ENCODE measurements at places on chromosomes 7 and 10.
A peak's percentile ranks its signal among the peaks of the same experiment; 100 is the strongest.

DNA sequence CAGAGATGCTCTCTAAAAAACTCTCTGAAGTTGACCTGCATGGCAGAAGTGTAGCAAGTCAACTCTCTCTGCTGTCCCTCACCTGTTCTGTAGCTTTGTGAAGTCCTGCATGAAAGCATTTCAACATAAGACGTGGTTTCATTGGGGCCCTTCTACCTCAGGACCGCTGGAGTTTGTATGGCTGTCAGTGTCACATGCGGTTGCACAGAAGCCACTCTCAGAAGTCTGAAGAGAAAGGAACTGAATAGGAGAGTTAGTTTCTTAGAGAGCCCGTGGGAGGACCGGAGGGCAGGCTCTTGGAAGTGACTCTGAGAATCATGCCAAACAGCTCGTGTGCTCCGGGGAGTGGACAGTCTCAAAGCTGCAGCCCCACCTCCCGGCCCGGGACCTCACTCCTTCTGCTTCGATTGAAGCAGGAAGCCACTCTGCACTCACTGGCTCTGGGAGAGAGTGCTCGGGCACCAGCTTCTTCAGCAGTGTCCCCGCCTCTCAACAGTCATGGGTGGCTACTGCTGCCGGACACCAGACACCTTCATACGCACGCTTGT, 486.7 kb downstream of the SDK1 start:
- H3K36me3 ChIP-seq, result no peaks in the 10 kb centered on the region
- peaks cover 43% of the 10 kb centered on the region for H3K27me3 ChIP-seq

DNA sequence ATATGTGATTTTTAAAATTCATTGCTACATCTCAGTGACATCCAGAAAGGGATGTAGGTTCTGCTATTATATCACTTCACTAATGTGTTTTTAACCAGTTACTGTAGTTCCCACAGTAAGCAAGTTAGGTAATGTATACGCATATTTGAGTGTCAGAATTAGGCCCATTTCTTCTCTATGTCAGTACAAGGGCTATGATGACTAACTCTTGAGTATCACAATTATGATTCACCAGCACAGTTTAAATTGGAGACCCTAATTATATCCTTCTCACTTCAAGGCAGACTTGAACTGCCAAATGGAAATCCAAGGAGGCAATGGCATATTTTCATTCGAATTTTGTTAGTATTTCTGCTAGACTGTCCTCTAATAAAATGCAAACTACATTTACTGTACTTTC, 23.6 kb downstream of the BZW2 start:
- H3K4me1 ChIP-seq, result peaks cover 1% of the 10 kb centered on the region
- no peak for DNase-seq
- no peak overlapping the region for H3K4me3 ChIP-seq
- no peak overlapping the region for H3K27ac ChIP-seq

DNA sequence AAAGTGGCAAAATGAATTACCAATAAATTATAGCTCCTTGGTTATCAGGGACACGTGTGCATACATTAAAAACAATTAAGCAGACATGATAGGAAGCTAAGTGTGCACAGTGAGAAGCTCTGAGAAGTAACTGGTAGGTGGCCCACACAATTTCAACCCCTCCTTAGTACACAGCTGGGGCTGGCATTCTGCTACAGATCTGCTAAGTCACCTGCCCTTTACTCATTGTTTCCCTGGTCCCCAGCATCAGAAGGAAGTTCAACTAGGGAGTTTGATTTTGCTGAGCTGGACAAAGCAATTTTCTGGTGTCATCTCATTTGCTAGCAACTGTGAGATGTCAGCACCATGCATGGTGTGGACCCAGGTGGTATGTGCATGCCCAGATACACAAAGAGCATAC, 424.1 kb upstream of the NPVF start:
- H3K27ac ChIP-seq, result no peak overlapping the region
- peaks cover 6% of the 10 kb centered on the region for H3K27me3 ChIP-seq

- no peaks in the 10 kb centered on the region for H3K36me3 ChIP-seq
- no peak overlapping the region for H3K27ac ChIP-seq
Observed at GRCh38 chr7:81280531-81280930, 361.7 kb upstream of the SEMA3C start.

- no peaks in the 10 kb centered on the region for H3K4me1 ChIP-seq
- no peak overlapping the region for H3K27ac ChIP-seq
- no peak for DNase-seq
- H3K36me3 ChIP-seq, result no peaks in the 10 kb centered on the region
Observed at GRCh38 chr7:81590131-81590530, 179.7 kb downstream of the HGF start.

DNA sequence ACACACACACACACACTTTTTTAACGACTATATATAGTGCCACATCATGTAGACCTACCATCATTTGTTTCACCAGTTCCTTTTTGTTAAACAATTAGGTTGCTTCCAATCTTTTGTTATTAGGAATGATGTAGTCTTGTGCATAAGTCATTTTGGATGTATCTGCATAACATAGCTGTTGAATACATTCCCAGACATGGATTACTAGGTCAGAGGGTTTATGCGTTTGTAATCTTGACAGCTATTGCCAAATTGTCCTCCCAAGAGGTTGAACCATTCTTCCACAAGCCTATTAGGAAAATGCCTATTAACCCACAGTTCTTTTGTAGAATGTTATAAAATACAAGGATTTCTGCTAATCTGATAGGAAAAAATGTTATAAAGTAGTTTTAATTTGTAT, 87.3 kb downstream of the PALS2 start:
- no peak overlapping the region for H3K4me3 ChIP-seq
- H3K4me1 ChIP-seq, result peaks cover 16% of the 10 kb centered on the region
- DNase-seq, result no peak
- H3K27ac ChIP-seq, result no peak overlapping the region

DNA sequence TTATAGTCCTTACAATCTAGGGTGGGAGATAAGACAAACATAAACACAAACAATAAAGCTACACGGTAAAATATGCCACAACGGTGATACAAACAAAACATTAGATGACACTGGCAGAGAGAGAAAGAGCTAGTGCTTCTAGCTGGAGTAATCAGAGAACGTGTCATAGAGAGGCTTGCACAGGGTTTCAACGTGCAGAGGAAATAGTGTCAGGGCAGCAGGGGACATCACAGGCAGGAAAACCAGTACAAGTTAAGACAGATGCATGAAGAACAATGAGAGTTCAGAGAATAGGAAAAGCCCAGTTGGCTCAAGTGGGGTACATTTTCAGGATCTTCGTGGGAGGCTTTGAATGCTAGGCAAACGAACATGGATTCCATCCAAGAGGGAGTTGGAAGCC, 91.4 kb downstream of the ZNF438 start:
- DNase-seq, result no peak
- no peaks in the 10 kb centered on the region for H3K27me3 ChIP-seq
- peaks cover 26% of the 10 kb centered on the region for H3K36me3 ChIP-seq
- H3K4me1 ChIP-seq, result peaks cover 11% of the 10 kb centered on the region
- no peak overlapping the region for H3K4me3 ChIP-seq

- H3K36me3 ChIP-seq, result peaks cover 26% of the 10 kb centered on the region
- no peak overlapping the region for H3K27ac ChIP-seq
- H3K27me3 ChIP-seq, result no peaks in the 10 kb centered on the region
- no peak for DNase-seq
- H3K4me1 ChIP-seq, result peaks cover 18% of the 10 kb centered on the region
Observed at GRCh38 chr10:84348447-84348846, 20.1 kb downstream of the CCSER2 start.

- no peaks in the 10 kb centered on the region for H3K4me1 ChIP-seq
- no peaks in the 10 kb centered on the region for H3K27me3 ChIP-seq
- no peak for DNase-seq
- no peak overlapping the region for H3K4me3 ChIP-seq
- H3K36me3 ChIP-seq, result peaks cover 4% of the 10 kb centered on the region
Observed at GRCh38 chr7:68456469-68456868, 1141.8 kb upstream of the AUTS2 start.

DNA sequence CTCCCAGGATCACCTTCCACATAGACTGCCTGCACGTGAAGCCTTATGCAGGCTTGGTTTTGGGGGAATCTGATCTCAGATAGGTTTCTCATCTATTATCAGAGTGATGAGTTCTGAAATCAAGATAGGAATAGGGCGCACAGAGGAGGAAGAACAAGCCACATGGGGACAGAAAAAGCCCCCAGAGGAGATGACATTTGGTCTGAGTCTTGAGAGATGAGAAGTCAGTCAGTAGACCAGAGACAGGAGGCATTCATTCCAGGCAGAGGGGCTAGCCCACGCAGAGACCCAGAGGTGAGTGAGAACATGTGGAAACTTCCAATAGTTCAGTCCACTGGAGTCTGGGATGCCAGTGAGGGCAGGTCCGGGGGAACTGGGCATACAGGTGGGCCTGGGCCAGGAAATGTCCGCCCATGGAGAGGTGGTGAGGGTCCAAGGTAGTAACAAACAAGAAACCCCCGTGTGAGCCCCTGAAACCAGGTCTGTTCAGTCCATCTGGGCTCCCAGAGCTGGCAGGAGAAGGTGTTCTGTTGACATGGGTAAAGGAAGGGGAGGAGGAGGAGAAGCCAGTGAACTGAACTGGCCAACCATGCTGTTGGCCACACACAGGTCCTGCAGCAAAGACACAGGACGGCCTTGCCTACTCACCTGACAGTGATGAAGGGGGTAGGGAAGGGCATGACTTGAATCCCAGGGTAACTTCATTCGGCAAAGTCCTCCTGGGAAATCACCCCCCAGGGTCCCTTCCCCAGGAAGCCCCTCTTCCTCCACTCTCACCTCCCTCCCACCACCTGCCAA, 69.3 kb upstream of the SMNDC1 start:
- no peak for DNase-seq
- peaks cover 9% of the 10 kb centered on the region for H3K27me3 ChIP-seq
- peaks cover 76% of the 10 kb centered on the region for H3K4me1 ChIP-seq
- H3K4me3 ChIP-seq, result peak overlapping the region; percentile 56

GRCh38 chr10:80686734-80687475, 149.2 kb downstream of the SH2D4B start:
- peaks cover 18% of the 10 kb centered on the region for H3K27me3 ChIP-seq
- no peaks in the 10 kb centered on the region for H3K36me3 ChIP-seq
- no peak overlapping the region for H3K4me3 ChIP-seq

DNA sequence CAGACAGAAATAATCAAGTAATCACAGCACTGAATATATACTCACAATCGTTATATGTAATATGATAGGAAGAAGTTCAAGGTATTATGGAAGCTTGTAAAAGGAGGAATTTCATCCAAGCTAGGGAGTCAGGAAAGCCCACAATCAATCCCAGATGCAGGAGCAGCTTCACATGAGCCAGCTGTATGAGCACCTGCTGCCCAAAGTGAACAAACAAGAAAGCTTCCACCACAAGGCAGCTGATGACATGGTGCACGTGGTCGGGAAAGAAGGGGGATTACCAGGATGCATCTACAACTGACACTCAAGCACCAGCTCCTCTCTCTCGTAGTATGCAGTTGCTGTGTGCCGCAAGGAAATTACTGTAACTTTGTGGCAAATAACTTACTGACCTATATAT, 225.2 kb downstream of the XPNPEP1 start:
- H3K27me3 ChIP-seq, result no peaks in the 10 kb centered on the region
- H3K27ac ChIP-seq, result no peak overlapping the region
- H3K4me3 ChIP-seq, result no peak overlapping the region
- no peak for DNase-seq

GRCh38 chr7:27763983-27764508, 24.1 kb downstream of the TAX1BP1 start:
- no peak overlapping the region for H3K27ac ChIP-seq
- peaks cover 13% of the 10 kb centered on the region for H3K36me3 ChIP-seq
- DNase-seq, result no peak
- H3K27me3 ChIP-seq, result no peaks in the 10 kb centered on the region
- H3K4me1 ChIP-seq, result peaks cover 10% of the 10 kb centered on the region
- H3K4me3 ChIP-seq, result no peak overlapping the region
